Stimulated activated CD4-positive, alpha-beta T cell treated with anti-CD3 and anti-CD28 coated beads, Interleukin-1b, Interleukin-23, amount 100 ng/mL, for 24 hours (primary cell): ENCODE measurements at places on chromosomes 6 and 20.

- DNase-seq, result no peak
These were observed 105.8 kb downstream of the SLC35B3 start for GRCh38 chr6:8329562-8329961.

DNA sequence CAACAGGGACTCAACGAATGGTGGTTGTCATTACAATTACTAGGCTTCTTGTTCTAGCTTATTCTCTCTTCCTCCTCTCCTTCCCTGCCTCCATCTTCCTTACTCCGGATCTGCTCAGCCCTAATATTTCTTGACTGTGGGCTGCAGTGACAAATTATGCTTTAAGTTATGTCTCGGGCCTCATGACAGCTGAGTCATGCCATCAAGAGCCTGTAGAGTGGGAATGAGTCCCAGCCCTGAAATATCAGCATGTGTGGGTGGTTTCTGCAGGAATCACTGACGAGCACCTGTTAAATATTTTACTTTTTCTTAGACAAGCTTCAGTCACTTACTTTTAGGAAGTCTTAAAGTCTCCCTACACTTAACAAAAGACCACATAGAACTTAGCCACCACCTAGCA lies 83.1 kb upstream of the CBLN4 start:
- no peak for DNase-seq

- no peak for DNase-seq
These were observed 61.2 kb upstream of the BHLHE23 start for GRCh38 chr20:63067721-63068560.

DNA sequence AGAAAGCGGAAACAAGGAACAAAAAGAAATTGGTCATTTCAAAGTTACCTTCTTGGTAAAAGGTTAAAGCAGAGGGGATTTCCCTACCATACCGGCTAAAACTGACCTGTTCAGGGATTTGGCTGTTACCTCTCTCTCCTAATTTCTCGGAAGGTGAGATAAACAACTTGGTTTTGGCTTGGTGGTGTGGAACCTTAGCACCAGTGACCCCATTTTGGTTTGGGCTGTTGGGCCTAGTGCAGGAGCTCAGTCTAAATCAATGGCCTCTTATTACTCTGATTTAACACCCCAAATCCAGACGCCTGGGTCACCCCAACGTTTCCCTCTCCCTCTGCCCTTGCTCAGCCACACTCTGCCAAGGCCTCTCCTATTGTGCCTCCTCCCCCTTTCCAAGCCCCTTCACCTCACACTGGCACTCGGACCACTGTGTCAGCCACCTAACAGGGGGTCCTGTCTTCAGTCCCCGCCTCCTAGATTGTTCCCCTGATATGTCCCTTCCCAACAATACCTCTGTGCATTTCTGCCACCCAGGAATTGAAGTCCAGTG lies 8.3 kb downstream of the NCR2 start:
- DNase-seq, result no peak

DNA sequence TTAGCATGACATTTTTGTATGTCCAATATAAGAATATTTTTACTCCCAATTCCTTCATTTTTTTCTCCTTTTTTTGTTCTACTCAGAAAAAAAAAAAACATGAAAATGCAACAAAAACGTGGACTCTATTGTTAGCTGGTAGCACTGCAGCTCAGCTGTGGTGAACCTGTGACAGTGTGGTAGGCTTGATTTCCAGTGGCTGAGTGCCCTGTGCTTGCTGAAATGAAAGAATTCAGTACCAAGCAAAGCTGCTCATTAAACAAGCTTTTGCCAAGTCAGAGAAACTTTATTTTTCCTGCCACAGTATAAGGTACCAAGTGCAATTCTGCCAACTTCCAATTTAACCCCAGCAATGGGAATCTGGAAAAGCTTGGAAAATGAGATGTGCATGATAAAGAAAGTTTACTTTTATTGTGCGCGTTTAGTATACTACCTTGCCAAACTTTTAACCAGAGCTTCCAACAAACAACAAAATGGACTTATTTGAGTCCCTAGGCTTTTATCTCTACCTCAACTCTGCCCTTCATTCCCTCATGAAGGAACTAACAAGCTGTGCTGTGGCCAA lies 215.2 kb downstream of the SLC35F1 start:
- DNase-seq, result no peak

DNA sequence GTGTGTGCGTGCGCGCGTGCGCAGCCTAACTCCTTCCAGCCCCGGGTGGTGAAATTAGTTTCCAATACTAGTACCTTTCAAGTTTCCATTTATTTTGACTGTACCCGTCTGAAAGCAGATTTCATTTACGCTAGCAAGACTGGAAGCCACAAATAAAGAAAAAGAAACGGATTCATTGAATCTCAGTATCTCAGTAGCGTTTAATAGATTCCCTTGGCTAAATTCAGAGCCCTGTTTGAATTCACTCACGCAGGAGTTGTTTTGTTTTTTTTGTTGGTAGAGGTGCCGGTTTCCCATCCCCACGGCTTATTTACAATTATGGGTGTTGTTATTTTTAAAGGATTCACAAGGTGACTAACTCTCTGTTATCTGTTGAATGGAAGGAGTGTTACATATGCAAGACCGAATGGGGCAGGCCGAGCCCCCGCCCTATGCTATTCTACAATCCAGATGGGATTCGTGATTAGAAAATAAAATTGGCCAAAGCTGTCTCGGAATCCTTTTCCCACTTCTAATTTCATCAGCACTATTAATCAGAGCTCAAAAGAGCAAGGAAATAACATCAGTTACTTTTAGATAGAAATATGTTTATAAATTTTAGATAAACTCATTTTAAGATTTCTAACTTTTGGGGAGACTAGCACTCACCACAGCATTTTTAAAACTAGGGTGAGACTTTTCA lies 2.3 kb upstream of the INSM1 start:
- no peak for DNase-seq

GRCh38 chr20:64189530-64189966 lies 25.3 kb downstream of the MYT1 start:
- no peak for DNase-seq

DNA sequence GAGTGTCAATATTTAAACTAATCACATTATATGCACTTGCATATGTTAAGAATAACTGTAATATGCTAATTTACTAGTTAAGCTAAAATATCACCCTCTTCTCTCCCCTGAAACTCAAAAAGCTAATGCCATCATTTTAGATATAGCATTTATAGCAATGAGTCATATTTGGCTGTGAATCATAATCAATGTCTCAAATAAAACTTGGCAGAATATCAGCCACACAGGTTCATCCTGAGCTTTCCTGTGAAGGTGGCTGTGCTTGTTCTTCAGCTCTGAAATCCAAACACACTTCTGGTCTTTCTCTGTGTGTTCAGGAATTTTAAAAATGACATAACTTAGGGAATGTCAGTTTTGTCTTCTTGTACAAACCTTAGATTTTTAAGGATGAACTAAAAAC lies 12.8 kb upstream of the PNRC1 start:
- no peak for DNase-seq

DNA sequence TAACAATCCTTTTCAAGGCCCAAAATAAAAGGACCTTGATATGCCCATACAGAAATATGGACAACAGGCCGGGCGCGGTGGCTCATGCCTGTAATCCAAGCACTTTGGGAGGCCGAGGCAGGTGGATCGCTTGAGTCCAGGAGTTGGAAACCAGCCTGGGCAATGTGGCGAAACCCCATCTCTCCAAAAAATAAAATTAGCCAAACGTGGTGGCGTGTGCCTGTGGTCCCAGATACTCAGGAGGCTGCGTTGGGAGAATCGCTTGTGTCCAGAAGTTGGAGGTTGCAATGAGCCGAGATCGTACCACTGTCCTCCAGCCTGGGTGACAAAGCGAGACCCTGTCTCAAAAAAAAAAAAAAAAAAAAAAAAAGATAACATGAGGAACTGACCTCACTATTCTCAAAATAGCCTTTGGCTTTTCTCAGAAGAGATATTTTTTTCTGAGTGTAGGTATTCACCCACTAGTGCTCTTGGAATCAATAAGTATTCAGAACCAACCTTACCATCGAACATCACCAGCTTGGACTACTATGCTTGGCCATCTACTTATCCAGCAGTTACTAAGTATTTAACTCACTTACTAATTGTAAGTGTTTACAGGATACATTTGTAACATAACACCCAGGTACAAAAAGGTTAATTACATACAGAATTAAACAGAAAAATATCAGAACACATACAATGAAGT lies 99.2 kb downstream of the OR2B2 start:
- no peak for DNase-seq

- DNase-seq, result no peak
These were observed 71.7 kb upstream of the ZMYND8 start for GRCh38 chr20:47428164-47428563.
